CD4-positive, alpha-beta memory T cell (primary cell): ENCODE measurements at places on chromosomes 1 and 21.

GRCh38 chr1:54557671-54558355, 9.8 kb downstream of the ACOT11 start:
- DNase-seq, result no peak

DNA sequence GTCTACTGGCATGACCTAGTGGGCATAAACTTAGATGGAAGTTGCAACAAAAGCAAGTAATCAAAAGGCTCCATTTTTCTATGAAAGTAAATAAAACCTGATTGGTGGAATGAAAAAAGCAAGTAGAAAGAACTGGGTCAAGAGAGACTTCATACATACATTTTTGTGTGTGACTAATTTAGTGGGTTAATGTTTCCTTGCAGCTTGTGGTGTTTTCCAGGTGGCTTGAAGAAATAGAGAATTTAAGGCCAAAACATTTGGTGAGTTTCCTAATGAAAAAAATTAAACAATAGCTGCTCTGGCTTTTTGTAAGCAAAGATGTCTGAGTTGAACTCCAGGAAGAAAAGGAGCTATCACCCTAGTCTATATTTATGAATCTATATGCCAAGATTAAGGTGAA, 71.0 kb downstream of the ZC3H11B start:
- DNase-seq, result no peak

GRCh38 chr1:180603850-180604226, 28.0 kb upstream of the XPR1 start:
- DNase-seq, result no peak

DNA sequence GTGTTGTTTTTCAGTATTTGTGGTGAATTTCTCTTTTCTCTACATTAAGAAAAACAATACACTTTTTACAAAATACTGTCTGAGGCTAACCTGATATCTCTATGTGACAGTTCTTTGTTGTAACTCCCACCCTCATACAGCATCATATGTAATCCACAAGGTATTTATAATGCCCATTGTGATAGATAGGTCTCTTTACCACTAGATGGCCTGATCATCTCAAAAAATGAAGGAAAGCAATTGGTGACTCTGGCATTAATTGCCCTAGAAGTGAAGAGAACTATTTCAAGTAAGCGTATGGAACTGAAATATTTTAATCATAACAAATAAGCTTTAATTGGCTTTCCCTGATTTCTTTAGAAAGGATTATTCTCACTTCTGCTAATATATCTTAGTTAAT, 36.2 kb upstream of the HFM1 start:
- DNase-seq, result no peak

DNA sequence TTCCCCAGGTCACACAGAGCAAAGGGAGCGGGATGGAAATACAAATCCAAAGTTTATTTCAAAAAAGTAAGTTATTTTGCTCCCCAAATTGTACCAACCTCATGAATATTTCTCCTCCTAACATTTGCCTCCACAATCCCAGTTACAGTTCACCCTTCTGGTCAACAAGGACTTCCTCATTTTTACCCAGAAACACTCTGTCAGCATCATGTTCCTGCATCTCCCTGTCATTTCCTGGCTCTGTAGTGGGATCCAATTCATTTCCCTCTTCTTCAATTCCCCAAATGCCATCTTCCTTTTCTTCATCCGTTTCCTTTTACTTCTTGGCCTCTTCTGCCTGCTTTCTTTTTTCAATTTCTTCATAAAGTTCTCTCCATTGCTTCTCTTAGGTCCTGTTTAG, 32.0 kb upstream of the EPS15 start:
- no peak for DNase-seq

DNA sequence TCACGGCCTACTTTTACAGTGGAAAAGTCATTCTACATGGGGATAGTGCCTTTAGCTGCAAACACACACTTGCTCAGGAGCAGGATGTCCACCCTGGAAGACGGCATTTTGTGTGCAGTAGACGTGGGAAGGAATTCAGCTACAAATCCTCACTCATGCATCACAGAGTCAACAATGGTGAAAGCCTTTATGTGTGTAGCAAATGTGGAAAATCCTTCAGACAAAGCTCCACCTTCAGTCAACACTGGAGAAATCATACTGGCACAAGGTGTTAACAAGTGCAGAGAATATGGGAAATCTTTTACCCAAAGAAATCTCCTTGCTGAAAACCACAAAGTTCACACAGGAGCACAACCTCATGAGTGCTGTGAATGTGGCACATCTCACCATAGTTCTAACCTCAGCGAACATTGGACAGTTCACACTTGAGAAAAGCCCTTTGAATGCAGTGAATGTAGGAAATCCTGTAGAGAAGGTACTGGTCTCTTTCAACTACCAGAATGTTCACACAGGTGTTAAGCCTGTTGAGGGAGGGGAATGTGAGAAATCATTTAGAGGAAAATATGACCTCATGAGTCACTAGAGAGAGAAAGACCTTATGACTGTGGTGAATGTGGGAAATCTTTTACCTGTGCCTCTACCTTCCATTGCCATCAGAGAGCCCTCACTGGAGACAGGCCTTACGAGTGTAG, 101.8 kb downstream of the PTGS2 start:
- DNase-seq, result no peak
